ENCODE measurements at places on chromosomes 7 and 10.

GRCh38 chr10:12699258-12699700, 302.2 kb downstream of the CCDC3 start:
- DNase-seq = no peak

GRCh38 chr10:112953174-112954159, 3.4 kb downstream of the TCF7L2 start:
- DNase-seq = peak; percentile 49

DNA sequence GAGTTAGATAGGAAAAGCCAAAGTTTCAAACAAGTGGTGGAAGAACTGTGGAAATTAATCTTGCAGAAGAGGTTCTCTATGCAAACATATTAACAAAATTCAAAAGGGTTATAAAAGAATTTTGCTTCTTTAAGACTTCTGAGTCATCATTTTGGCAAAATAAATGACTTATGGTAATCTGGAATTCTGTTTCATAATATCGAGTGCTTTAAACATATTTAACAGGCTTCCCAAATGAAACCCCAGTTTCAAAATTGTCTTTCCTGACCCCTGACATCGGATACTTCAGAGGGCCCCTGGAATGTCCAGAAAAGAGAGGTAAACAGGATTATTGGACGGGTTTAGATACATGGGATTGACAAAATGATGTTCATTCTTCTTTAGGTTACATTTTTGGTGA, 444.6 kb downstream of the HTR7 start:
- peak; percentile 44 for DNase-seq

- no peak for DNase-seq
These were observed 34.0 kb downstream of the PRSS2 start for GRCh38 chr7:142804728-142805207.

DNA sequence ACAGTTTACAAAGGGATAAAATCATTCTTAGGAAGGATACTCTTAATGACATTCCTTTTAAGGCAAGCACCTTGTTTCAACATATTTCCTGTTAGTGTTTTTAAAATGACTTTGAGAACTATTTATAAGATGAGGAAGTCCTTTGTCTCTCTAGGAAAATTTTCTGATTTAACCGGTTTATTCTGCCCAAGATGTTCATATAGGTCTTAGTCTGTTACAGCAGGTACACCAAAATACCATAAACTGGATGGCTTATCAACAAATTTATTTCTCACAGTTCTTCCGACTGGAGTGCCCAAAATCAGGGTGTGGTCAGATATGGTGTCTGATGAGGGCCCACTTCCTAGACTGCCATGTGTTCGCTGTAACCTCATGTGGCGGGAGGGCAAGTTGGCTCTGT, 77.9 kb downstream of the GSAP start:
- no peak for DNase-seq
